ENCODE measurements at places on chromosomes 13 and 19.

GRCh38 chr19:30330266-30330665 is 41.9 kb upstream of the ZNF536 start:
- no peak for DNase-seq

- DNase-seq, result no peak
These were observed 116.2 kb downstream of the TBC1D4 start for GRCh38 chr13:75365724-75366173.

GRCh38 chr13:30346153-30346788 is 38.9 kb upstream of the KATNAL1 start:
- DNase-seq, result peak; percentile 46

- DNase-seq, result no peak
These were observed 15.5 kb downstream of the SERP2 start for GRCh38 chr13:44389060-44389666.

DNA sequence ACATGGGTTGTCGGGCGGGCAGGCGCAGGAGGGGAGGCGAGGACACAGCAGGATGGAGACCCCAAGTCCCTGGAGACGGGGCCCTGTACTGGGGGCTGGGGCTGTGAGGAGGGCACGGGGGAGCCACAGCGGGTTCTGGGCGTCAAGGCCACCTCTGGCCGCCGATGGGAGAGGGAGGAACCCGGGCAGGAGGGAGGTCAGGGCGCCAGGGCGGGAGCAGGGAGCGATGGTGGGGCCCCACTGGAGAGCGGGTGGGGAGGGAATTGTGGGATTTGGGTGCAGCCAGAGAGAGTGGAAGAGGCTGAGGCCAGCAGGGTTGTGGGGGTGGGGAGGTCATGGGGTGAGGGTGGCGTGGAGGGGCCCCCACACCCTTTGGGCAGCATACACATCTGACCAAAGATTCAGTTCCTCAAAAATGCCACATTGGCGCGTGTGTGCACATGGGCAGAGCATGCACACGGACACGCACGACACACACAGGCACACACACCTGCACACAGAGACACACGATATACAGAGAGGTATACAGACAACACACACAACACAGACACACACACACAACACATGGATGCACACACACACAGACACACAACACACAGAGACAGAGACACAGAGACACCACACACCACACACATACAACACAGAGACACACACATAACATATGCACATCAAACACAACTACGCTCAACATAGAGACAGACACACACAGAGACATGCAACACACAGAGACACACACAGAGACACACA is 54.9 kb downstream of the AP1M1 start:
- DNase-seq, result no peak

DNA sequence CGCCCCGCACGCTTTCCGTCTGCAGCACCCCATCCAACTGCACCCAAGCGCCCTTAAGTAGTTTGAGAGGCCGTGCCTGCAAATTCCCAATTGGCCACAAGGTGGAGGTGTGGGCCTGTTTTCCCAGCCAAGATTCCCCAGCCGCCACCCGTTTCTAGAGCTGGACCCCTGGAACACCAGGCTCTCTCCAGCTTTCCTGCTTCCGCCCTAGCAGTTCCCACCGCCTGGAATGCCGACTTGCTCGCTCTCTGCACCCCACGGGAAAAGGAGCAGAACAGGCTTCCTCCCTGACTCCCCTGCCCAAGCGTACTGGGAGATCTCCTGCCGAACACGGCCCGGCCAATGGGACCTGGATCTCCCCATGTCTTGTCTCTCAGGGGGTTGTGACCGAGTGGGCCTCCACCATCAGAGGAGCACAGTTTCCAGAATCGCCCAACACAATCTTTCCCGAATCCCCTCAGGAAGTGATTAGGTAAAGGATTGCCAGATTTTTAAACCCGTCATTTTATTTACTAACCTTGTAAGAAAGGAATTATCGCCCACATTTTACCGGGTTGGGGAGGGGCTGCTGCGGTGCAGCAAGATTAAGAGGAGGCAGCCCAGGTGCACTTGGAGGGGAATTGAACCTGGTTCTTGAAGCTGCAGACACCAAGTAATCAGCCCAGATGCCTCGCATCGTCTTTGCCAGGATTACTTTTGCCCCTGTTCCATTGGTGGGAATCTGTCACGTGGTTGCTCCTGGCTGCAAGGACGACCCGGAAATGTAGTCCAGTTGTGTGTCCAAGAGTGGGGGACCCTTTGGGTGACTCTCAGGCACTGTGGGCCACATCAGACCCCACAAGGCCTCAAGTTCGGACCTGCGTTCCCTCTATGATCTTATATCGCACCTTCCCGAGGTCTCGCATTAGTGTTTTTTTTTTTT is 3.5 kb upstream of the NAPSA start:
- peak; percentile 63 for DNase-seq

GRCh38 chr19:32224371-32225244 is 120.8 kb upstream of the ZNF507 start:
- peak; percentile 32 for DNase-seq

DNA sequence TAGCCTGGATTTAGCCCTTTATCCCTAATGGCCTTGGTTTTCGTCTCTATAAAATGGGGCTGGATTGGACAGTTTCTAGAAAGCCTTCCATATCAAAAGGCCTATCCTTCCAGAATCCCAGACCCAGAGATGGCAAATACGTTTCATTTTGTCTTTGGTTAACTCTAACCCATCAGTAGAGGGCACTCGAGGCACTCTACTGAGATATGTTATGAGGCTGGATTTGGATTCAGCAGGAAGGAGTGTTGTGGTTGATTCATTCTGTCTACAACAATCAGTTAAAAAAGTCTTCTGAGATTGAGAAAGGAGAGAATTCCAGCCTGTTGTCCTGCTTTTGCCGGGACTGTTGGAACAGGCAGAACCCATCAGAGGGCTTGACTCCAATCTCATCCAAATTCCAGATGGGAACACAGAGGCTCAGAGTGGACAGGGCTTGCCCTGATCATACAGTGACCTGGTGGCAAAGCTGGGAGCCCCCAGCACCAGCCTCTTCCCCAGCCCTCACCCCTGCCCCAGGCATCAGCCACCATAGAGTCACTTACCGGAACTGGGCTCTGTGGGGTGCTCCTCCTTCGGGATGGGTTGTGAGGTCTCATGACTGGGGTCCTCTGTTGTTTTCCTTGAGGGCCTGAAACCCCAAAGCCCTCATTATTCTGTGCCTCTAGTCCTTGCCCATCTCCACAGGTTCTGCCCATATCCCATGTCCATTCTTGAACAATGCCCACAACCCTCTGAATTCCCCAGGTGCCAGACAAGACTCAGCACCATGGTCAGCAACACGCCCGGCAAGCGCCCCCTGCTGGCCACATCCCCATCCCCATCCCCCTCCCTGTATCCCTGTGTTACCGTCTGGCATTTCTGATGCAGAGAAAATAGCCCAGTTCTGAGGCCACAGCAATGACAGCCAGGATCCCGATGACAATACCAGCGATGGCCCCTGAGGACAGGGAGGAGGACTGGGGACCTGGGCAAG is 12.3 kb upstream of the ZNF180 start:
- DNase-seq, result no peak

- DNase-seq, result peak; percentile 93
These were observed at the start of gene CLPTM1 for GRCh38 chr19:44954649-44955504. Gene CLPTM1, plus strand, starts transcription at chr19:44955380. Its CDS starts 16 bp downstream, at chr19:44955396.

DNA sequence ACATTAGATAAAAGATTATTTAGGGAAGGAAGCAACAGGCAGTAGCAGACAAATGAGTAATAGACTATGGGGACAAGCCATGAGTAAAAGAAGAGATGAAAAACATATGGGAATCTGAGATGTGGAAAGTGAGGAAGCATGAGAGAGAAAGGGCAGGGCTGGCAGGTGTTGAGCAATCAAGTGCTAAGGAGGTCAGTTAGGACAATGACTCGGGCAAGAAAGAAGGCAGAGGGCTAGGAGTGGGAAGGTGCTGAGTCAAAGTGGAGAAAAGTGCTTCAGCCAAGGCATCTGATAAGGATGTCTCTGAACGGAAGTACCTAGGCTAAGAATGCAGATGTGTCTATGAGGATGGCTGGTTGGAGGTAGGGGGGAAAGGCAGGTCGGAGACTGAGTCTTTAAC is 291.9 kb upstream of the HTR2A start:
- no peak for DNase-seq

DNA sequence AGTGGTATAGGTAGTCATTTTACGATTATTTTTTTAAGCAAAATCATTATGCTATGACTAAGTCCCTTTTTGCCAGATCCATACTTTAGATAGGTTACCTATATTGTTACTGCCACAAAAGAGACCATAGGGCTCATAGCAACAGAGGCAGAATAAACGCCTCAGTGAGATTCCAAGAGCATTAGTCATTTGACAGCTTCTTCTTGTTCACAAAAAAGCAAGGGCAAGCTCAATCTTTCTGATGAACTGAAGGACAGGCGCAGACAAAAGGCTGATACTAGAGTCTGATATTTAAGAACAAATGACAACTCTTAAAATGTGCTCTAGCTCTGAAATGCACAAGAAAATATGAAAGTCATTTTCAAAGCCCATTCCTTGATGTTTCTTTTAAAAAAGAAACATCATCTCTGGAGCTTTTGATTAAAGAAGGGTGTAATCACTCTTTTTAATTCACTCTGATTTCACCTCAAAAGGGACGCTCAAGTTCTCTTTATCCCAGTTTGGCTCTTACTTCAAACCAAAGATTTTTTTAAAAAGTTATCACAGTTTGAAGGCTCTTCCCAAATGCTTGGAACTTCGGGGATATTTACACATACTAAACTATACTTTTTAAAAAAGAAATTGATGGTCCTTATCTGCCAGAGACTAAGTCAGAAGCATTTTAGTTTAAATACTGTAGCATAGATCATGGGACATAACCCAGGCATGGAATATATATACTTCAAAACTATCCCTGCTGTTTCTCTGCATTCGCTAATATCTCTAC is 187.2 kb downstream of the EFNB2 start:
- DNase-seq, result no peak

- no peak for DNase-seq
These were observed 456.4 kb downstream of the FGF14 start for GRCh38 chr13:101945435-101945834.

DNA sequence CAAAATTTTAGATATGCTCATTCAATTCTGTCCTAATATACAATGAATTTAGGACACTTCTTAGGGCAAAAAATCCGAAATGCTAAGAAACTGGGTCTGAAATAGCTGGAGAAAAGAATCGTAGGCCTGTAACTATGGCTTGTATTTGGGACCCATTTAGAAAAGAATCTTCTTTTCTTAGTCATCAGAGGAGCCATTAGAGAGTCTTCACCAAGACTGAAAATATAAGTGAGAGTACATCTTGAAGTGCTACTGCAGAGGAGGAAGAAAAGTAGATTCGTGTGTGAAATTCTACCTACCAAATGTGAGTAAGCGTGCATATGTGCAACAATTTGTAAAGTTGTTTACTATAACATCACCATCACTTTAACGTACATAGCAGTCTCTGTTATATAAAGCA is 8.8 kb upstream of the DACH1 start:
- DNase-seq, result no peak

- DNase-seq, result no peak
These were observed 8.2 kb downstream of the GRIN3B start for GRCh38 chr19:1008268-1009040.

GRCh38 chr19:57506163-57506562 is 6.4 kb downstream of the ZNF773 start:
- DNase-seq, result no peak

- DNase-seq, result no peak
These were observed 22.0 kb upstream of the FREM2 start for GRCh38 chr13:38664906-38665305.

- no peak for DNase-seq
These were observed 116.0 kb upstream of the RNF113B start for GRCh38 chr13:98293103-98293502.
